Gastrocnemius medialis (tissue), 4 donors: ENCODE measurements at places on chromosomes 11 and 22. TPM values are rescaled to one million over a fixed set of nuclear protein-coding genes. Genes with fewer than 3 reads are reported as not detected.

GRCh38 chr11:23856654-23857053 lies 640.2 kb upstream of the LUZP2 start:
- no peaks in the 10 kb centered on the region for H3K36me3 ChIP-seq
- no peaks in the 10 kb centered on the region for H3K4me1 ChIP-seq
- H3K27me3 ChIP-seq: no peaks in the 10 kb centered on the region
- H3K4me3 ChIP-seq: no peak overlapping the region

- H3K36me3 ChIP-seq: no peaks in the 10 kb centered on the region
- H3K27me3 ChIP-seq: no peaks in the 10 kb centered on the region
Measured at GRCh38 chr22:49582678-49583077, 245.0 kb downstream of the BRD1 start.

- no peaks in the 10 kb centered on the region for H3K4me1 ChIP-seq
- H3K27ac ChIP-seq: no peak overlapping the region
- H3K36me3 ChIP-seq: peaks cover 11% of the 10 kb centered on the region
- H3K4me3 ChIP-seq: no peak overlapping the region
- H3K27me3 ChIP-seq: no peaks in the 10 kb centered on the region
Measured at GRCh38 chr11:107397357-107397756, 60.3 kb downstream of the CWF19L2 start.

DNA sequence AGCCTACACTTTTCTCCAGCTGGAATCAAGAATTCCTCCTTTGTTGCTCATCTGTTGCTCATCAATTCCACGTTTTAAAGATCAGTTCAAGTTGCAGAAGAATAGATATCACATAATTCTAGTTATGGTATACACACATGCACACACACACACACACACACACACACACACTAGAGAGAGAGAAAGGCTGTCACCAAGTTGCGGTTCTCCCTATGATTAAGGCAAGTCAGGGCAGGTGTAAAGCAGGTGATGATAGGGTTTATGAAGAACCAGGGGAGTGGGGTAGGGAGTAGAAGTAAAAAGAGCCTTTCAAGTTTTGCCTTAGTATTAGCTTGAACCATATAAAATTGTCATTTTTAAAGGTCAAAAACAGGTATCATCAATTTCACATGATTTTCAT lies 31.7 kb upstream of the TMPRSS4 start:
- H3K27ac ChIP-seq: no peak overlapping the region
- DNase-seq: no peak
- no peaks in the 10 kb centered on the region for H3K4me1 ChIP-seq
- H3K4me3 ChIP-seq: no peak overlapping the region
- no peaks in the 10 kb centered on the region for H3K36me3 ChIP-seq

DNA sequence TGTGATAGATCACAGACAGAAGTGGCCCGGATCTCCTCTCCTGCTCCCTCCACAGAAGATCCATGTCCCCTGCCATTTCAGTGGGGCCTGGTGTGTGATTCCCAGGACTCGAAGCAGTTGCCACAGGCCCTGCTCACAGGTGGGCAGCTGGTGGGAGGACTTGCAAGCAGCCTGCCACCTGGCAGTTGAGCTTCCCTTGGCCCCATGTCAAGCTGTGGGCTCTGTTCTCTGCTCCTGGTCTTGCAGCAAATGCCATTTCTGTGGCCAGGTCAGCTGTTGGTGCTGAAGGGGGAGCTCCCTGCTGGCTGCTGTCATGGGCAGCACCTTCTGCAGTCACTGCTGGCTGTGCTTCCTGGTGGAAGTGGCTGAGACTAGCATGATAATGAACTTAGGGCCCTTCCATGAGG lies 59.1 kb upstream of the SLC22A12 start:
- no peaks in the 10 kb centered on the region for H3K27me3 ChIP-seq
- H3K27ac ChIP-seq: no peak overlapping the region
- H3K4me1 ChIP-seq: no peaks in the 10 kb centered on the region
- no peak for DNase-seq
- no peaks in the 10 kb centered on the region for H3K36me3 ChIP-seq

DNA sequence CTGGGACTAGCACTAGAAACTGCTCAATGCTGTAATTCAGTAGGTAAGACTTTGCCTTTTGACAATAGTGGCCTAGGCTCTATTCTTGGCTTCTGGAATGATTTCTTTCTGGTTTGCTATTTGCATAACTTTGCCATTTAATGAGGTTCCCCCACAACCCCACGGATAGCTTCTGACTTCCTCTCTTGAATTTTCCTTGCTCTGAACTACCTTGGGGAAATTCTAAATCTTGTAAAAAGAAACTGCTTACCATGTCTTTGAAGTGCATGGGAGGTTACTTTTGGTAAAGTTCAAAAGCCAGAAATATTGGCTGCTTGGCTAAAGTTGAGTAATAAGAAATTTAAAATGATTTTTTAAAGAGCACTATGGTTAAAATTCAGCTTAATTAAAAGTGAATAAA lies 35.3 kb downstream of the CARD18 start:
- H3K4me3 ChIP-seq: no peak overlapping the region
- no peaks in the 10 kb centered on the region for H3K36me3 ChIP-seq
- H3K27ac ChIP-seq: no peak overlapping the region
- no peak for DNase-seq

Gene ELP4
- total RNA-seq: 8.8 TPM

Gene SUSD2
- 1.9 TPM for total RNA-seq
